Activated CD4-positive, alpha-beta memory T cell treated with anti-CD3 and anti-CD28 coated beads for 36 hours (primary cell): ENCODE measurements at places on chromosomes 3 and 15.

DNA sequence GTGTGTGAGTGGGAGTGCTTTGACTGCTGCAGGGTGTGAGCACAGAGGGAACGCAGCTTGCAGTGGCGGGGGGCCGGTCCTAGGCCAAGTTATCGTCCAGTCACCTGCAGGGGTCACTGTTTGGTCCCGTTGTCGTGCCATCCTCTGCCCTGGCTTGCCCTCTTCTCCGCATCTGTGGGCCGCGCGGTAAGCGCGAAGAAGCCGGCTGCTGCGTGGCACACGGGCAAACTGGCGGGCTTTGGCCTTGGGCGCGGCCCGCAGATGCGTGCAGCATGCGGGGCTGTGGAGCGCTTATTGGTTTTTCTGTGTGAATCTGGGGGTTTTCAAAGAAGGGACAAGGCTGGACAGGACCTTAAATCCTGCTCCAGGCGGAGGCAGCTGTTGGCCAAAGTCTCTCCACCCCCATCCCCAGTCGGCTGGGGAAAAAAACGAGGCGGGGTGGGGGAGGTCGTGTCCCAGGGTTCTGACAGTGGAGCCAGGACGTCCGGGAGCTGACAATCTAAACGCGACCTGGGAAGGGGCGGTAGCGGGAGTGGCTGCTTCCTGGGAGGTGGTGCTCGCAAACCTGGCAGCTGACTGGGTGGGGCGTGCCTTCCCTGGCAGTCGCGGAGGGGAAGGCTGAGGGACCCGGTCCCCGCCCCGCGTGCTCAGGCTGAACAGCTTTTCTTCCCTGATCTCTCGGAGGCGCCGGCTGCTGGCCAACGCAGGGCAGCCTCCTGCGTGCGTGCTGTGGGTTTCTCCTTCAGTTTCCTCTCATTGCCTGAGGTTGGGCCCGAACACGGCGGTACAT is 39.7 kb upstream of the VEPH1 start:
- DNase-seq: no peak

- DNase-seq: no peak
Measured at GRCh38 chr15:51266656-51267050, 71.7 kb downstream of the CYP19A1 start.

- no peak for DNase-seq
Measured at GRCh38 chr3:187293516-187294430, 2.2 kb upstream of the MASP1 start.

DNA sequence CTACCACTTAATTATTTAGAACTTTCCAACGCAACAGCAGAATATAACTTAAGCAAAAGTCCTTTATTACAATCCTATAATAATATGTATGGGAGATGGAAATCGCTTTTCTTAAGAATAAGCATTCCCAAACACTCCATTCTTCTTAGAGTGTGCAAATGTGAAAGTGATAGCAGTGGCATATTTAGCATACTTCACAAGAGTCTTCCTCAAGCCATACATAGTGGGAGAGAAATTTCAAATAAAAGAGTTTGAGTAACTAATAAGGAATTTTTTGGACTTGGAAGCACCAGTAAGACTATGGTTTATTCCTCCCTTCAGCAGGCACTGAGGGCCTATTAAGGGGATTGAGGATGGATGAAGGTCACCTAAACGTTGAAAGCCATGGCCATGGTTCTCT is 22.1 kb upstream of the BNC1 start:
- no peak for DNase-seq

- no peak for DNase-seq
Measured at GRCh38 chr3:39141171-39141995, 12.0 kb downstream of the CSRNP1 start.

DNA sequence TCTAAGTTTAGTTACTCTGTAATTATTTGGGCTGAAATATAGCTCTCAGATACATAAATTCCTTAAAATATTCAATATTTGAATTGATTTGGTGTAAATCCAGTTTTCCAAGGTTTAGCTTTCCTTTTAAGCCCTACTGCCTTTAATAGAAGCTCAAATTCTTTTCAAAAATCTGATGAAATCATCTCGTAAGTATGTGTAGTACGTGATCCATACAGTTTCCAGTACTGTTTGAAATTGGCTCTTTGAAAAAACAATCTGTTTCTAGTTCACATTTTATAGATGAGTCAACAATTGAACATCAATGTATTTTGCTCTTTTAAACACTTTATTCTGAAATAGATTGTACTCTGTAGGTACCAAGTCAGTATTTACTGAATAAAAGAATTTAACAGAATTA is 84.2 kb downstream of the LRRC49 start:
- no peak for DNase-seq

GRCh38 chr3:153783741-153784480 is 337.3 kb upstream of the ARHGEF26 start:
- DNase-seq: no peak

- no peak for DNase-seq
Measured at GRCh38 chr15:32936283-32936918, 218.6 kb downstream of the GREM1 start.

DNA sequence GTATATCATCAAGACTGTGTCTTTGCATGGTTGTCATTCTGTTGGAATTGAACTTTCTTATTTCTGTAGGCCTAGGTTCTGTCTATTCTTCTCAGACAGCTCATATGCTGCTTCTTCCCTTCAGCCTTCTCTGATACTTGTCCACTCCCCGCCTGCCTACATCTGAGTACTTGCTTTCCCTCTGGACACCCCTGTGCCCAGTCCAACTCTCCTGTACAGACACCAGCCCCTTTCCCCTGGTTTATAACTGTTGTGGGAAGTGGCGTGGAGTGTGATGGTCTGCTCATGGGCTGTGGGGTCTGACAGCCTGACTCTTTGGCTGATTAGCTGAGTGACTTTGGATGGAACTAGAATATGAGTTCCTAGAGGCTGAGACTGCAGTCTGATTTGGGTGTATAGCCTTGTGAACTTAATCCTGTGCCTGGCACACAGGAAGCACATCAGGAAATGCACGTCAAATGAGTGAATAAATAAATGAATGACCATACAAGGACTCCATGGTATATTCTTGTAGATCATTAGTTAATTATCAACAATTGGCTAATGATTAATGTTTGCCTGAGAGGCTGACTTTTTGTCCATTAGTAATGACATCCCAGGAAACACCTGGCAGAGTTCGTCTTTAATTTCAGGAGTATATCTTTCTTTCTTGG is 11.8 kb downstream of the CACNA1D start:
- DNase-seq: no peak

- DNase-seq: no peak
Measured at GRCh38 chr3:81788610-81789009, 27.2 kb upstream of the GBE1 start.

DNA sequence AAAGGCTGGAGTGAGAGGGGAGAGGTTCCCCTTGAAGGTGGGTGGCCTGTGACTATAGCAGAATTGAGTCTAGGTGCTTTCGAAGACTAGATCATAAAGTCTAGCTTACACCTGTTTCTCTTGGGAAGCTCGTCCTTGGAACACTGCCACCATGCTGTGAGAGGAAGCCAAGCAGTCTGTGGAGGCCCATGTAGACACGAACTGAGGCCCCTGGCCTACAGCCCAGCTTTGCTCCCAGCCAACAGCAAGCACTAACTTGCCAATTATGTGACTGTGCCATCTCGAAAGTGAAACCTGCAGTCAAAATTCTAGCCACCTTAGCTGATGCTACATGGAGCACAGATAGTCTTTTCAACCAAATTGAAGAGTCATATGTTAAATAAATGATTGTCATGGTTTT is 190.5 kb upstream of the NECTIN3 start:
- DNase-seq: peak; percentile 20

DNA sequence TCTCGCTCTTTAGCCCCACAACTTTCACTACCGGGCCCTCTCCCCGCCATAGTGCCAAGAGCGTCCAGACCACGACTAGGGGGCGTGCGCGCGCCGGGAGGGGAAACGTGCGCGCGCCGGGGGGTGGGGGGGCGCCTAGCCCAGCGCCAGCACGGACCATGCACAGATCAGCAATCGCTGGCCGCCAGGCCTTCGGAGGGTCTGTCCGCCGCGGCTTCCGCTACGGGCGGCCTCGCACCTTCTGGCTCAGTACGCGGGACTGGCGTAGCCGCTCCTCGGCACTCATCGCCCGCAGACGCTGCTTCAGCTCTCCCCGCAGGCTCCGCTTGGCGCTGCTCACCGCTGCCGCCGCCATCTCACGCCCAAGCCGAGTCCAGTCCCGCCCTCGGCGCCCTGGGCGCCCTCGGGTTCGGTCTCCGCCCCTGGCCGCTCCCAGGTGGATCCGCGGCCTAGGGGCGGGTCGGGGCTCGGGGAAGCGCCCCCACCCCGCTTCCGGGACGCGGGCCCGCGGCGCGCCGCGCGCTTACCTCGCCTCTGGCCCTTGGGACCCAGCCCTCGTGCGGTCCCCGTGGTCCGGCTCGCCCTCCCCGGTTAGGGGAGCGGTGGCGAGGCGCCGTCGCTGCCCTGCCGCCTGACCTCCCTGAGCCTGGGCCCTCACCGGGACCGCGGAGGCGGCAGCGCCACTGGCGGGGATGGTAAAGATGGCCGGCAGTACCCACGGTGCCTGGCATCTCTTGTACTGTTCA is at the start of gene MTHFS:
TSS of gene MTHFS (minus strand) at position 381 of the 746 bp plus-strand sequence. CDS start at position 355, 26 bp downstream.
- DNase-seq: peak; percentile 83

DNA sequence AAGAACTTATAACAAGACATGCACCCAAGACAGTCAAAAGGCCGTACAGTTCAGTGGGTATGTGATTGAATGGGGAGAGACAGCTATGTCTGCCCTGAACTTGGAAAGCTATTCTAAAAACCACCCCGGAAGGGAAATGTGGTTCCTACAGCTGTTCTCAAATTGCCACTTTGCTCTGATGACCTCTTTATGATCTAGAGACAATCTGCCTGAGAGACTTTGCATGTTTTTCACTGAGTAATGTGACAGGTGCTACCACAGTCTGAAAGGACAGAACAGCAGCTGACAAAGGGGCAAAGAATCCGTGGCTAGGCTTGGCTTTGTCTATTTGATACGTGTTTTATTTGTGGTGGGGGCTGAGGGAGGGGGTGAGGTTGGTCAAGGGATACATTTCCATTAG is 148.3 kb upstream of the NPHP3 start:
- no peak for DNase-seq

GRCh38 chr3:146896711-146897110 is 291.6 kb upstream of the PLSCR5 start:
- DNase-seq: no peak

DNA sequence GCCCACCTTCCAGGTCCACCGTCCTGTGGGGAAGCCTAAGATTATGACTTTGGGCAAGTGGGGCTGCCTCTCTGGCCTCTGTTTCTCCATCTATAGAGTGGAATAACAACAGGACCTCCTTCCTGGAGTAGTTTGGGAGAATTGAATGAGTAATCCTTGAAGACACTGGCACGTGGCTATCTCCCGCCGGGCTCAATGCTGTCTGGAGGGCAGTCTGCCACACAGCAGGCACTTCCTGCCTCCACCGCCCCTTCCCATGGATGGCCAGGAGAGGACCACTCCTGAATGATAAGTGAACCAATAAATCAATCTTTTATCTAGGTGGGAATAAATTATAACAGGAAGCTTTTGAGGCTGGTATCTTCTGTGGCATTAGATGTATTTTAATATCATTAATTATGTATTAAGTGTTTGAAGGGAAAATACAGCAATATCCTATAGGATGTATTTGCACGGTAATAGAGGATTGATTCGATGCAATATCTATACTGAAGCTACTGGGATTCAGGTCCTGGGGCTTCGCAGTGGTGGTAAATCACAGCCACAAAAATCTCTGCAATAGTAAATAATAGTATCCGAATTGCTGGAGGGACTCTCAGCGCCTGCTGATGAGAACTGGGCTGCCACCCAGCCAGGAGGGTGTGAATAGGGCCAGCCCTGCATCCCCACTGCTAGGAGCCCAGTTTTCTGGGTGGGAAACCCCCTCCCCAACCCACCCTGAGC is 15.9 kb downstream of the MEGF11 start:
- no peak for DNase-seq

DNA sequence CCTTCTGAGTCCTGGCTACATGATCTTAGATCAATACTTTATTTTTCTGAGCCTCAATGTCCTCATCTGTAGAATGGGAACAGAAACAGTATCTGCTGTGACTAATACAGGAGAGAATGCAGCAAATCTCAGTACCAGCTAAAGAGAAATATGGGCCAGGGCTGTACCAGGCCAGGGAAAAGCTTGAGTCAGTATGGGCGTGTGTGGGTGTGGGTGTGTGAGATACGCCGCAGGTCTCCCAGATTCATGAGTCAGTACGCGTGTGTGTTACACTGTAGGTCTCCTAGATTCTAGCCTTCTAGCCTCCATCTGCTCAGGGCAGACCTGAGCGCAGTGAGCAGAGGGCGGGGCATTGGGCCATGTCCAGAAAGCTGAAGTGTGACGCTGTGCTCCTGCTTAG is 15.2 kb downstream of the GNAI2 start:
- DNase-seq: peak; percentile 82

- no peak for DNase-seq
Measured at GRCh38 chr3:33962396-33962795, 164.0 kb downstream of the PDCD6IP start.

DNA sequence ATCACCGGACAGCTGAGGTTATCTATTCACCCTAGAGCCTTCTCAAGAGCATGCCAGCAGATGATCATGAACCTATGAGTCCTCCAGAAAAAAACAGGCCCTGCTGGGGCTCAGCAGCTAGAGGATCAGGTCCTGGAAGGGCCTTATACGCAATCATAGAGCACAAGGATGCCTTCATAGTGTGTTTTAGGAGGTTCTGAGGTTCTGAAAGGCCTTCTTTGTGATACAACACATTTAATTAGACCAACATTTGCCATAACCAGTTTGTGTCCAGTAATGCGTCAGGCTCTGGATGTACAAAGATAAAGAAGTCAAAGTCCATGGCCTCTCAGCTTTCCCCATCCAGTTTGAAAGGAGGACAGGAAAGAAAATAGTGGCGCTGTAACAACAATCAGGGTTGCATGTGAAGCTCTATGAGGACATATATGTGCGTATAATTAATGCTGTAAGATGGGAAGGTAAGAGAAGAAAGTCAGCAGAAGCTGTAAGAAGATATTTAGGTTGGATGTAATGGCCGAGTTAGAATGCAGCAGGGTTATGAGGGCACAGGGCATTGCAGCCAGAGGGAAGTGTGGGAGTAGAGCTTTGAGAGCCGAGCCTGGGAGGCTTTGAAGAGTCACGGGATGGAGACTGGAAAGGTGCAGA is 302.6 kb upstream of the TBL1XR1 start:
- no peak for DNase-seq

DNA sequence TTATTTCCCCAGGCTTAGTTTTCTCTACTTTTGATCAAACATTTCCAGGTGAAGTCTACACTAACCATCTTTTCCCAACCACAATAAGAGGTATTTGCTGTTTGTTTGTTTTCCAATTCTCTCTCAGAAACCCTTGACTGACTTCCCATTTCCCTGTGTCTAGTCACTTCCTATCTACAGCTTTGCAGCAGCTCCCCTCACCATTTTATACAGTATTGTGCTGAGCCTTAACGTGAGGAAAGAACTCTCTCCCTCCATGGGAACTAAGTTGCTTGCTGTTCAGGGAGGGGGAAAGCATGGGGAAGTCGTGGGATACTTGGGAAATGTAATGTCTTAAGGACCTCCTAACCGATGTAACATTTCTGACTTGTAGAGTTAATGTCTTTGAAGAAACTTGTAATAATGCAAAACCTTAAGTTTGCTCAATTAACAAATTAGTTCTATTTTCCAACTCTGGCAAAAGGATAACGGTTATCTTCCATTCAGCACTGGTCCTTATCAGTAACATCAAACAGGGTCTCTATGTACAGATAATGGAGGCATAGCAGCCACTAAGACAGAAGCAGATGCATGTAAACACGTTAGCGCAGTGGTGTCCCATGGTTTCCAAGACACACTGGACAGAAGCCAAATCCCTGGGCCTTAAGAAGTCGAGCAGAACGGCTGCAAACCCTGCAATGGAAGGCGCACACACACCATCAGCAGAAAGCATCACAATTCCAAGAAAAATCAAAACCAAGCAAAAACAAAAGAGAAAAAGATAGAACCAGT is 39.7 kb downstream of the NPTN start:
- no peak for DNase-seq
